ENCODE measurements at places on chromosomes 2 and 18.

GRCh38 chr2:53668624-53669026 lies 99.0 kb upstream of the CHAC2 start:
- no peak for DNase-seq

DNA sequence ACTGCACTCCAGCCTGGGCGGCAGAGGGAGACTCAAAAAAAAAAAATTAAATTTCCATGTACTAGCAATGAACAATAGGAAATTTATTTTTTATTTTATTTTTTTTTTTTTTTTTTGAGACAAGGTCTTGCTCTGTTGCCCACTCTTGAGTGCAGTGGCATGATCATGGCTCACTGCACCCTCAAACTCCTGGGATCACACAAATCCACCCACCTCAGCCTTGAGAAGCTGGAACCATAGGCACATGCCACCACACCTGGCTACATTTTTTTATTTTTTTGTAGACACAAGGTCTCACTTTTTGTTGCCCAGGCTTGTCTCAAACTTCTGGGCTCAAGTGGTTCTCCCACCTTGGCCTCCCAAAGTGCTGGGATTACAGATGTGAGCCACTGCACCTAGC lies 16.9 kb downstream of the CNOT9 start:
- DNase-seq: no peak

- no peak for DNase-seq
Observed at GRCh38 chr2:156466739-156467405, 30.7 kb downstream of the GPD2 start.

GRCh38 chr2:151472966-151473365 lies 63.3 kb downstream of the RIF1 start:
- no peak for DNase-seq

GRCh38 chr2:191020742-191021381 lies 6.9 kb upstream of the STAT1 start:
- peak; percentile 23 for DNase-seq

DNA sequence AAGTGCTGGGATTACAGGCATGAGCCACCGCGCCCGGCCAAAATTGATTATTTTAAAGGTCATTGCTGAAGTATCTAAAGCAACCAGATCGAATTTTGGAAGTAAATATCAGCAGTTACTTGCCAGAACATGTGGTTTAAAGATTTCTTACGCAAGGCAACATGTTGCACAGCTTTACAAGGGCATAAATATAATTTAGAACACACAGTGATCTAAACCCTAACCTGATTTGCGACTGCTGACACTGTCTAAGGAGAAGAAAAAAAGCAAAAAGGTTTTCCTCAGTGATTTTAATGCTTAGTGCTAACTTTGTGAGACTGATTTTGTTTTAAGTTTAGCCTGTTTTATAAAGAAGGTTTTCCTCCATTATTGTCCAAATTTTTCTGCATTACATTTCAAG lies 569.9 kb upstream of the LINC00305 start:
- no peak for DNase-seq

DNA sequence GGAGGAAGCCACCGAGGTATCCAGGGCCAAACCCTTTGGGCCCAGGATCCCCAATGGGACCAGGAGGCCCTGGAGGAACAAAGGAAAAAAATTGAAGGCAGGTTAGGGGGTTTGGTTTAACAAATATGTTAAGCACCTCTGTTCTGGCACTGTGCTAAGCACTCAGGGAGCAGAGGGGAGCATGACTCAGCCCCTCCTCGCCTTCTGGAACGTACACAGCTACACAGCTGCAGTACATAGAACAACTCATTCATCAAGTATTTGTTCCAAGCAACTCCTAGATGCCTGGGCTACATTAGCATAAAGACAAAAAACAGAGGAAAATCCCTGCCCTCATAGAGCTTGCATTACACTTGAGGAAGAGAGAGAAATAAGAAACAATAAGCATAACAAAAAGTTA lies 153.6 kb downstream of the COL4A4 start:
- DNase-seq: no peak

- no peak for DNase-seq
Observed at GRCh38 chr2:104923665-104924064, 69.8 kb downstream of the POU3F3 start.

DNA sequence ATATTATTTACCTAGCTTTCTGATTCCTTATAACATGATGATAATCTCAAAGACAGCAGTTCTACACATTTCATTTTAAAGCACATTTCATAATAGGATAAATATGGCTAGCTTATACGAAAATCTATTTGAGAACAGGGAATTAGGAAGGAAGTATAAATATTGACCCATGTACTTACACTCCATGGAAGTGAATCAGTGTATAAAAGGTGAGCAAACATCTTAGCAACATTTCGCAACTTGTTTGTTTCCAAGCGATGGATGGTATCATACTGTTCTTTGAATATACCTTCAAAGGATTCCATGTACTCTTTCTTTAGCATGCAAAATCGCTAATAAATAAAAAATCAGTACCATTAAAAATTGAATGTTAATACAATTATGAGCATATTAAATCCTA lies 53.1 kb downstream of the CWC22 start:
- peak; percentile 1 for DNase-seq

All from HuH-7 (cell line).